ENCODE measurements at places on chromosomes 1 and 21.

DNA sequence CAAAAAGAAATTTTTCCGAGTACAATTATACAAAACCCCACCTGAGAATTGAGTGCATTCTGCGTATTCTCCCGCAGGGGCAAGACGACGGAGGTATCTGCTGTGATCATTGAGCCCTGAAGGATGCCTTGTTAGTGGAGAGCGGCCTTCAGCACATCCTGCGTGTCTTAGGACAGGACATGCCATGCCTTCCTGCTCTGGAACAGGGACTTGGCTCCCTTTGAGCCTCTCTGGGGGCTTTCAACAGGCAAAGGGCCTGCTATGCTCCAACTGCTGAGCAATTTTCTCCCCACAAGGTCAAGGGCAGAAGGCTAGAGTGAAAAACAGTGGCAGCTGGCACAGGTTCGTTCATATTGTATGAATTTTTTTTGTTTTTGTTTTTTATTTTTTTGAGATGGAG, 52.4 kb downstream of the TOR1AIP2 start:
- DNase-seq = no peak

DNA sequence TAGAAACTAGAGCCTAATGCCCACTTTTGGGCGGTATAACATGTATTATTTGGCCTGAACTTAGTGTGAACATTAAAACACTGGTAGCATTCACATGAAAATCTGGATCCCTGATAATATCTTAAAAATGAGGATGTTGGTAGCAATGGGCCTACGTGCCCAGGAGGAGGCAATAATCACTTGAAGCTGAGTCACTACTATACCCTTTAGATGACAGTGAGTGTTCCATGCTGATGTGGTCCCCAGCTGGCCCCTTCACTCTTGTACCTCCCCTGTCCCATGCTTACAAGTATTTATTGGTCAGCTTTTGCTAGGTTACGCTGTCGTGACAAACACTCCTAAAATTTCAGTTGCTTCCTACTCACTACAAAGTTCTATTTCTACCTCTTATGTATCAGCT, 23.0 kb upstream of the POU2F1 start:
- no peak for DNase-seq

- DNase-seq = no peak
Measured at GRCh38 chr1:8408151-8408839, 90.4 kb downstream of the SLC45A1 start.

DNA sequence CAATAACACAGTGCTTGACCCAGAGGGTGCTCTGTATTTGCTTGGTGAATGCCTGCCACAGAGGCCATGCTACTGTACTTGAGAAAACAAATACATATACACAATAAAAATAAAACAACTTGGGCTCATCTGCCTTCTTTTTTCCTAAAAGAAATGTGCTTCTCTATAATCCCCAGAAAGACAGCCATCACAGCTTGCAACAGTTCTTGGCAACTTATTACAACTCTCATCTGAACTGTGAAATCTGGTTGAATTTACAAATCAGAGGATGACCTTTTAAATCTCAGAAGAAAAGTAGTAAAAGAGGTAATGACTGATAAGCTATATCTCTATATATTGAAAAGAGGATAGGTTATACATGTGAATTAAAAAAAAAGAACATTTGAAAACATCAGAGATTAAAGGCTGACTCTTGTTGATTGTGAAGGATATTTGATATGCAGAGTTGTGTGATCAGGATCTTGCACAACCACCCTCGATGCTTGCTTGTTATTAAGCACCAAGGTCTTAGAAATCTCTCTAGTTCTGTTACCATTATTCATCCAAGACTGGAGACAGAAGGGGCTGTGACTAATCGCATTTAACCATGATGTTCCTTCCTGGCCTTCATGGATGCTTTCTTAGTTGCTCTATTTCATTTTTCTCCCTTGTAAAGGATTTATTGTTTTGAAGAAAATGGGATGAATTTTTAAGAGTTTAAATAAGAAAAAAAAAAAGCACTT, 213.4 kb downstream of the APP start:
- DNase-seq = no peak
